ENCODE measurements at places on chromosomes 1 and 21.
A peak's percentile ranks its signal among the peaks of the same experiment; 100 is the strongest.

GRCh38 chr1:204171751-204172178 lies 5.6 kb upstream of the REN start:
- DNase-seq, result peak; percentile 37

- no peak for DNase-seq
Observed at GRCh38 chr1:47224676-47225399, 7.2 kb downstream of the TAL1 start.

DNA sequence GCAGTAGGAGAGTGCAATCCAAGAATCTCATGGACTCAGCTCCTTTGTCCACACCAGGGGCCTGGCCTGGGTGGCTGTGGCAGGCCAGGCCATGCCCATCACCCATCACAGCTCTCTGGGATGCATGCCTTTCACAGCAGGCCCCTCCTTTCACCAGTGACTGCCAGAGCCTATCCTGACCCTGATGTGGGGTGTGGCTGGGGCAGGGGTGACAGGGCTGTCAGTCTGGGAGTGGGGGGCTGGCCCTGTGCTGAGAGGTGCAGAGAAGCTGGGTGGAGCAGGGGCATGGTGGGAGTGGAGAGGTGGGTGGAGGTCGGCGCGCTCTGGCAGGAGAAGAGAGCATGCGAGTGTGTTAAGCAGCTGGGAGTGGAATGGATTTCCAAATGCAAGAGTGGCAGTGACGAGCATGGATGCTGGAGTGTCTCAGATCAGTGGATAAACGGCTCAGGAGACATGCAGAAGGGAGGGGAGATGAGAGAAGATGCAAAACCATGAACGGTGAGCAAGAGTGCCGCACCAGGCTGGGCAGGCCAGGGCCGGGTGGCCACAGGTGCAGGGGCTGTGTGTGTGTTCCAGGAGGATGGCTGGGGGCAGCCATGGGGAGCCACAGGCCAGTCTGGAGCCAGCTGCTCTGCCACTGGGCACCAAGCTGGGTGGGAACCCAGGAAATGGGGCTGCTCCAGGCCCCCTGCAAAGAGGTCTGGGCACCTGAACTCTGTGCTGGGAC lies 39.6 kb upstream of the EDN2 start:
- no peak for DNase-seq

DNA sequence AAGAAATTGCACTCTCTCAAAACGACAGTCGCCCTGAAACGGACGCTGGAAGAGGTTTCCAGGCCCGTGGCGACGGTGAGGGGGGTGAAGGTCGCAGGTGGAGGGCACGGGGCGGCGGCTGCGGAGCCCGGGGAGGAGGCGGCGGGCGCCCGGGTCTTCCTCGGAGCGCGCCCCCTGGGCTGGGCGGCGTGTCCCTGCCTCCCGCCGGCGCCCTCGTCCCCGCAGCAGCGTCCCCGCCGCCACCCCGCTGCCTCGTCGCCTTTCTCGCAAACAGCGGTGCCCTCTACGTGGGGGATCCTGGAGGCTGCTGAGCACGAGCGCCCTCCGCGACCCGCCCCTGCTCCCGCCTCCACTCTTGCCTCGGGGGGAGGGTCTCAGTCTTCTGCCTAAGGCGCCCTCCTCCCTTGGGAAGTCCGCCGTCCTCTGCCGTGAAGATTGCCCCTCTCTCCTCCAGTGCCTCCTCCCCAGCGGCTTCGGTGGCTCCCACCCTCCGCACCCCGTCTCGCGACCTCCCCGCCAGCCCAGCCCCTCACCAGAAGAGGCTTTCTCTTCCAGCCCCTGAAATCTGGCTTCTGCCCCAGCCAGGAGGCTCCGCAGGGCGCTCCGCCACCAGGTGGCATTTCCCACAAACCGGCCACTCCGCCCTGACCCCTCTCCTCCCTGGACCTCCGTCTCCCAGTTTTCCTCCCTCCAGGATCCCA lies 227.4 kb downstream of the SDCCAG8 start:
- DNase-seq, result no peak

DNA sequence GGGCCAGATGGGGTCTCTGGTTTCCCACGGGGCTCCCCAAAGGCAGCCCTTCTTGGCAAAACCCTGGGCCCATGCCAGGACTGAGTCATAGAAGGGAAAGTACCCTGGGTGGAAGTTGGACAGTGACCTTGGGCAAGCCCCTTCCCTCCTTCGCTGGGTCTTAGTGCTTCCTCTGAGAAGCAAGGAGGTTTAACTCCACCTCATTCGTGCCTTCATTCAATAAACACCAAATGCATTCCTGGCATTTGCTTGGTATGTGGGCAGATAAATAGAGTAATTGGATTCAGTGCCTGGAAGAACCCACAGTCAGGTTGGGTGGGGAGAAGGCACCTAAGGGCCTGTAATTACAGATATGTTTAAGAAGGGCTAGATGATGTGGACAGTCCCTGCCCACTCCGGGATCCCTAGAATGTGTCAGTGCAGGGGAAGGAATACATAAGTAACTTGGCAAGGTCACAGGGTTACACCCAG lies 36.3 kb upstream of the CITED4 start:
- DNase-seq, result no peak

GRCh38 chr1:9654051-9654833 lies 2.7 kb downstream of the PIK3CD start:
- no peak for DNase-seq

- DNase-seq, result no peak
Observed at GRCh38 chr1:180273066-180273465, 43.0 kb downstream of the LHX4 start.

Data from non-pigmented ciliary epithelial cell (primary cell).